ENCODE measurements at places on chromosomes 13 and 19. TPM values are rescaled to one million over a fixed set of nuclear protein-coding genes. Genes with fewer than 3 reads are reported as not detected.

Gene HSH2D
- total RNA-seq, result 0.43 TPM

Gene LILRA2
- total RNA-seq, result not detected

Gene NLRP7
- not detected for total RNA-seq

Gene COL4A1
- total RNA-seq, result 45.3 TPM

Gene RABAC1
- 45.1 TPM for total RNA-seq

Gene PTH2
- total RNA-seq, result not detected

Gene HIF3A
- total RNA-seq, result not detected

Gene TNFRSF19
- total RNA-seq, result 0.50 TPM

Gene C19orf73
- total RNA-seq, result 1.7 TPM

Gene ATP4A
- not detected for total RNA-seq

Gene TMEM38A
- 22.5 TPM for total RNA-seq

Gene FAM174C
- total RNA-seq, result 22.5 TPM

Gene MEDAG
- total RNA-seq, result not detected

Gene CEACAM4
- total RNA-seq, result not detected

Gene HSD11B1L
- total RNA-seq, result 10.4 TPM

Gene FGF21
- total RNA-seq, result 0.34 TPM
